ENCODE measurements at places on chromosomes 1 and 21. TPM values are rescaled to one million over a fixed set of nuclear protein-coding genes. Genes with fewer than 3 reads are reported as not detected.

- no peak for DNase-seq
Measured at GRCh38 chr1:51693419-51694155, 76.7 kb downstream of the OSBPL9 start.

DNA sequence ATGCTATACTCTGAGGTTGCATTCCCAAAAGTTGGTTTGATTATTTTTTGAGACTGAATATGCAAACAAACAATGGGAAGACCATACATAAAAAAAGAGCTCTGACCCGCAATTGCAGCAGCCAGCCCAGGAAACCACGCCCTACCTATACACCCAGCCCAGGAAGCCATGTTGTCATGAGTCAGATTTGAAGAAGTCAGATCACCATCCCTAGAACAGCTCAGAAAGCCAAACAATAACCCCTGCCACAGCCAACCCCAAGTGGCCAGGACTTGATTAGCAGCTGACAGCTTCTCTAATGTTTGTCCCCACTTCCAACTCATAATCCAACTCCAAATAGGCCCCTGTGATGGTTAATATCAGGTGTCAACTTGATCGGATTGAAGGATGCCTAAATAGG lies 621.9 kb downstream of the NPHP4 start:
- peak; percentile 27 for DNase-seq

DNA sequence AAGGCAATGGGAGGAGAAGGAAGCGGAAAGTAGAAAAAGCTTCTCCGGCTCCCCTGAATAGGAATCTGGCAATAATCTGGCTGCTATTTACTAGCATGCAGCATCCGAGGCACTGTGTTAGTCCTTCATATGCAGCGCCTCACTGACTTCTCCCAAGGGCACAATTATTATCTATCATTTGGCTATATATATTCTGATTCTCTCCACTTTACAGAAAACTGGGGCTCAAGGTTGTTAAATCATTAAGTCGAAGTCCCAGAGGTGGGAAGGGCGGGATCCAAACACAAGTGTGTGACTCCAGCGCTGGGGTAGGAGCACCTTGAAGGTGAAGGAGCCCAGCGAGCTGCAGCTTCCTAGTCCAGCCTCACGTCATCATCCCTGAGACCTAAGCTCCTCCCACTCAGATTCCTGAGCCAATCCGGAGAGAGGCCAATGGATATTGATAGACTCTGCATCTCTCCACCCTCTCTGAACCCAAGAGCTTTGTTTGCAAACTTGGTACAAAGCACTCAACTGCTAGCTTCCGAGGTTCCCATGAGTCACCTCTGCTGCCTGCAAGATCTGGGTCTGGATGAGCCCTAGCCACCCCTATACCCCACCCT lies 16.6 kb upstream of the EYA3 start:
- no peak for DNase-seq

DNA sequence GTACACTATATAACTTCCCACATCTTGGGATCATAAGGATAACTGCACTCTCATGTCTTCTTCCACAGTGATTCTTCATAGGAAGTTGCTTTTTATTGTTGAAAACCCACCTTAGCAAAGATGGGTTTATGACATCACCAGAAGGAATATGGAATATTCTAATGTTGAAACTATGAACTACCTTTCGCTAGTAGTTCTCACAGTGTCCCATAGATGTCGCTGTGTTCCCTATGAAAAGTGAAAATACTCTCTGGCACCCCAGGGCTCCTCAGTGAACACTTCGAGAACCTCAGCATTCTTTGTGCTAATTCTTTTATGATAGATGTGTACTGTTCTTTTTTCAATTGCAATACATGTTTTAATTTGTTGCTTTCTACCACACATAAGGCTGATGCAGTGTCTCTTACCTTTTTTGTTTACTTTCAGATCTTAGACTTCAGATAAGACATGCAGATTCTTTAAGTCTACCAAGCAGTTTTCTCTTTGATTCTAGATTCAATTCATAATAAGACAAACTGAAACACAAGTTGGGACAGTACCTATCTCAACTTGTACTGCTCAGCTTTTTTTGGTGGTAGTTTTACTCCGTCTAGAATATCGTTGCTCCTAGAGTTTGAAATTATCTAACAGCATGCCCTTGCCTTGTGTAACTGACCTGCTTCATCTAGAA lies 90.8 kb downstream of the GTF2B start:
- no peak for DNase-seq

DNA sequence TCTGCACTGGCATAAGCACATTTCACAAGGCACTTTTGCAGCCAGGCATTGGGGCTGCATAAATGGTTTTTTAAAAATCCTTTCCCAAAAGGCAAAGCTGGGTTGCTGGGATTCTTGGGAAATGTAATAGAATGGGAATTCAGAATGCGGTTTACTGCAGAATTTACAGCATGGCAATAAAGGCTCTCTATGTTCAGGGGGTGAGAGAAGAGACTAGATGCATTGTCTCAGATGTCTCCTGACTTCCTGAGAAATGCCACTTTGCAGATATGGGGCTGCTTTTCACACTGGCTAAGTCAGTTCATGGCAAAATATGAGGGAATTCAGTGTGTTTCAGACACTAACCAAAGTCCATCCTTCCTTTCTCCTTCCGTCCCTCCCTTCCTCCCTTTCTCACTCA lies 13.5 kb downstream of the FCGR2B start:
- no peak for DNase-seq

KCNK2 gene
- 0.60 TPM for total RNA-seq

LAX1 gene
- total RNA-seq = not detected

MATN1 gene
- 0.06 TPM for total RNA-seq

IRF6 gene
- not detected for total RNA-seq

EPHA2 gene
- 14.2 TPM for total RNA-seq

RPTN gene
- total RNA-seq = not detected

MAP10 gene
- total RNA-seq = 0.19 TPM

LENEP gene
- not detected for total RNA-seq

MAP3K21 gene
- 2.6 TPM for total RNA-seq

TMEM81 gene
- 0.99 TPM for total RNA-seq

SYT14 gene
- 3.1 TPM for total RNA-seq
